Ureter (tissue), 1 donor: ENCODE measurements at places on chromosomes 7 and 10.

DNA sequence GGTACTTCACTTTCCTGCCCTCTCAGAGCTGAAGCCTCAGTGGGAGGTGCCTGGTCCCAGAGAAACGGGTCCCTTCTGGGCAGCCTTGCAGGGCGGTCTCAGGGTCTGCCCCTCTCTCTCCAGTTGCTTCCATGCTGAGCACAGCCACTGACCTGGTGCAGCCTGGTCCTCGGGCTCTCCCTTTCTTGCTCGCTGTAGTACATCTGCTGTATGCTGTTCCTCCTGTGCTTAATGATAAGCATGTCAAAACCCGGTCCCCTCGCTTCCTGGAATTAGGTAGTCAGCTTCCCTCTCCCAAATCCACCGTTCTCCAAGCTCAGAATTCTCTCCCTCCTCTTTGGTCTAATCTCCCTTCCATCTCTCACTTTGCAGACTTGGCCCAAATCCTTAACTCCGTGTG lies 11.0 kb upstream of the HPS1 start:
- DNase-seq = no peak

DNA sequence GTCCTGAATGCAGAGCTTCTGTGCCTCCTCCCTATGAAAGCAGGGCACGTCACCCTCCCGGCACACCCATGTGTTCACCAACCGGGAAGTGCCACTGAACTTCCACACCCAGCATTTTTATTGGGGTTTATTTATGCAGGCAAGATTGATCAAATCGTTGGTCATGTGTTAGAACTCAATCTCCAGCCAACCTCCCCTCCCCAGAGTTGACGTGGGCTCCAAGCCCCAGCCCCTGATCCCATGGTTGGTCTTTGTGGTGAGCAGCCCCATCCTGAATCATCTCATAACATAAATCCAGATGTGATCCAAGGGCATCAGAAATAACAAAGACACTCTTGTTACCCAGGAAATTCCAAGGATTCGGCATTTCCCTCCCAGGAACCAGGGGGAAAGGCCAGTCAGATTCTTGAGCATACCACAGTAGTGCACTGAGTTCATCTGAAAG lies 151.2 kb downstream of the TPST1 start:
- no peak for DNase-seq

DNA sequence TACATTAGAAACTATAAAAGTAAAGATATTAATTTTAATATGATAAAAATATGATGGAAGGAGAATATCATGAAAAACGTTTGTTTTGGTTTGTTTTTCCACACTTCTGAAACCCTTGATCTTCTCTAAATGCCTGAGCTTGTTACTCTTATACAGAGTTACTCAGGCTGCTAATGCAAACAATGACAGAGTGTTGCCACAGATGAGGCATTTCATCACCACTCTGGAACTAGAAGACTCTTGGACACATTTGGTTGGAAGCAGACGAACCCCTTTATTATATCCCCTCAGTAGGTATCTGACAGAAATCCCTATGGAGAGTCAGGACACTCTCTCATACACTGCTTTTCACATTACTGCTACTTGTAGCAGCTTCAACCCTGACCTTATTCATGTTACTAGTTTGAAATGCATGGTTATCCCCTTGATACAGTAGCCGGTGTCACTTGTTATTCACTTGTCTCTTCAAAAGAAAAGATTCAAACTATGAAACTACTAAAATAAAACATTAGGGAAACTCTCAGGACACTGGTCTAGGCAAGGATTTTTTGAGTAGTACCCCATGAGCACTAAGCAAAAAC lies 66.9 kb downstream of the SEMA3C start:
- DNase-seq = no peak

- DNase-seq = no peak
Measured at GRCh38 chr7:142001163-142001874, 5.6 kb downstream of the MGAM start.

- DNase-seq = no peak
Measured at GRCh38 chr10:44263771-44264170, 121.1 kb downstream of the CXCL12 start.

DNA sequence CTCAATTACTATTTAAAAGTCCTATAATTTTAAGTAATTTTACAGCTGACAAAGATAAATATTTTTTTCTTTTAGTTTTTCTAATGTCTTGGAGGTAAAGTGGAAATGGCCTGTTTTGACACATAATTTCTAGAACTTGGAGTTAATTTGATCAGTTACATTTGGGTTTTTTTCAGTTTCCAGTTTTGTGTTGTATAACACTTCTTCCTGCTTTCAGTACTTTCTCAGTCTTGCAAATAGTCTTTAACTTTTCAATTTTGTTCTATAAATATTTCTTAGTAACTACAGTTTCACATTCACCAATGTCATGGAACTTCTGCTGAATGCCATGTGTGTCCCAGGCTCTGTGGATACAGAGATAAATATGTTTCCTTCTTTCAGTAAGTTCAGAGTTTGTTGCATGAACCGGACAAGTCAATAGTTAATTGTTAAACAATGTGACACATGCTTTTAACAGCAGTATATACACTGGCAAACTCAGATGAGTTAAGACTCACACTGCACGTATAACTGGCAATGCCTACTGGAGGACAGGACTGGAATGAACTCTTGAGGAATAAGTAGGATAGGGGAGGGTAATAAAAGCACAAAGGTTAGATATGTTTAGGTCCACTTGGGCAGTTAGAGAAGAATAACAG lies 4.6 kb downstream of the SHOC2 start:
- no peak for DNase-seq
